ENCODE measurements at places on chromosomes 7 and 10.

DNA sequence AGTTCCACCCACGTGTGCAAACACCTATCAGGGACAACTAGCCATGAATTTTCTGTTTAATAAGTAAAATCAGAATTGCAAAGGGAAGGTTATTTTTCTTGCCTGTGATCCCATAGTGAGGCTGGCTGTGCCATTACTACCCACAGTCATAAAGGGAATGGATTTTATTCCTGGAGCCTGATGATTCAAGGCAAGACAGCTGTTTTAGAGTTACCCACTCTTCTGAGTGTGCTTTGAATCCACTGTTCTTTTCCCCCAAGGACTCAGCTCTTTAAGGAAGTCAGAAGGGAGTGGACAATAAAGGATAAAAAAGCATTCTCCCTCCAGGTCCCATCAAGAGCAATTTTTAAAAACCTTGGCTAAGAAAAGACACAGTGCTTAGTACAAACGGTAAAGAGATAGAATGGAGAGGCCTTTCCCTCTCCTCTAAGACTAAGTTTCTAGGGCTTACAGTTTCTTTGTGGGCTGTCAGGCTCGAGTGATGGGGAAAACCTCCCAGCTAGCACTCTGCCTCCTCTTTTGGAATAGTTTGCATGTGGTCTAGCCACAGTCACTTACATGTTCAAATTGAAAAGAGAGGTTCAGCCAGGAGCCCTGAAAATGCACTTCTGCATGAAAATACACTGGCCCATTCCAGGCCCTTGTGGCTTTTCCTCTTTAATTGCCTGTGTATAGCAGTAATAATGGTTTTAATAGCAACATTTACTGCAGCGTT lies 5.1 kb upstream of the LRRC4 start:
- peaks cover 11% of the 10 kb centered on the region for H3K4me1 ChIP-seq
- H3K4me3 ChIP-seq = no peak overlapping the region
- no peak for DNase-seq
- no peaks in the 10 kb centered on the region for H3K36me3 ChIP-seq
- H3K27ac ChIP-seq = no peak overlapping the region

DNA sequence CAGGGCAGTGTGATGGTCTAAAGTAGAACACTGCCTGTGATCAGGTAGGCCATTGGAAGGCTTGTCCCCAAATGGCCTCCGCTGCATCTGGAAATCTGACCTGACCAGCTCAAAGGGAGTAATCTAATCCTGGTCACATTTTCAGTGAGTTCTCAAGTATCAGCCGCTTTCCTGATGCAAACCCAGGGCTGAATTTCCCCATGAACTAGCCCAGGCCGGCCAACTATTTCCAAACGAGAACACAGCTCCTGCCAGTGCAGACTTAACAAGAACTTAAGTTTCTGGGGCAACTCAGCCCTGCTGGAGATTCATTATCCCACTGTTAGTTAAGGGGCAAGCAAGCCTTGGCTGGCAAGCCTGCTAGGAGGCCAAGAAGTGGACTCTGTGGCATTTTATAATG lies 59.6 kb upstream of the FAM180A start:
- H3K4me1 ChIP-seq = no peaks in the 10 kb centered on the region
- DNase-seq = no peak
- H3K27ac ChIP-seq = no peak overlapping the region
- no peak overlapping the region for H3K4me3 ChIP-seq
- H3K27me3 ChIP-seq = peaks cover 2% of the 10 kb centered on the region
- H3K36me3 ChIP-seq = no peaks in the 10 kb centered on the region

GRCh38 chr10:63374991-63375390 lies 90.8 kb downstream of the JMJD1C start:
- no peak overlapping the region for H3K4me3 ChIP-seq
- no peaks in the 10 kb centered on the region for H3K27me3 ChIP-seq
- H3K4me1 ChIP-seq = peaks cover 22% of the 10 kb centered on the region

GRCh38 chr7:46881507-46882127 lies 700.3 kb downstream of the TNS3 start:
- H3K27ac ChIP-seq = peak overlapping the region; percentile 66
- no peak overlapping the region for H3K4me3 ChIP-seq
- H3K27me3 ChIP-seq = no peaks in the 10 kb centered on the region

DNA sequence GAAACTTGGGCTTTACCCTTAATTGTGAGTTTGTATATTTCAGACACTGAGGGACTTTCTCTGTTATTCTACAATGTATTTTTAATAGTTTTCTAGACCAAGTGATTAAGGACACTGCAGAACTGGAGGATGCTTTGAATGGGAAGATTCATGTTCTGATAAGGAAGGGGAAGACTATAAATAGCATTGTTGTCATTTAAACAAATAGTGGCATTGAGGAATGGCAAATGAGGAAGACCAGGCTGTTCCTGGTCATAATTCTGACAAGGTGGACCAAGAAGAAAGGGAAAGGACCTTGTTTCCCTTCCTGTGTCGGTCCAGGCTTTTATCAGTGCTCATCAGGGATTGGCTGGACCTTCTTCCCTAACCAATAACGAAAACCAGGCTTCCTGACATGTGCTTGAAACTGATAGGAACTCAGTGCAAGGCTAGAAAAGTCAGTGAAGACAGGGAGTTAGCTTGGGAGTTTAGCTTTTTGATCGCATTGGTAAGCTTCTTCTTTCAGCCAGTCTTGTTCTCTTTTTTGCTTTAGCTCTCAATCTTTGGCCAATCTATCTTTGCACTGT lies 116.2 kb downstream of the ITGA8 start:
- peaks cover 22% of the 10 kb centered on the region for H3K27me3 ChIP-seq
- H3K4me1 ChIP-seq = no peaks in the 10 kb centered on the region
- no peaks in the 10 kb centered on the region for H3K36me3 ChIP-seq
- H3K27ac ChIP-seq = no peak overlapping the region

GRCh38 chr7:20556091-20556490 lies 59.4 kb upstream of the ABCB5 start:
- no peak overlapping the region for H3K27ac ChIP-seq
- DNase-seq = no peak
- H3K36me3 ChIP-seq = no peaks in the 10 kb centered on the region
- peaks cover 5% of the 10 kb centered on the region for H3K4me1 ChIP-seq

DNA sequence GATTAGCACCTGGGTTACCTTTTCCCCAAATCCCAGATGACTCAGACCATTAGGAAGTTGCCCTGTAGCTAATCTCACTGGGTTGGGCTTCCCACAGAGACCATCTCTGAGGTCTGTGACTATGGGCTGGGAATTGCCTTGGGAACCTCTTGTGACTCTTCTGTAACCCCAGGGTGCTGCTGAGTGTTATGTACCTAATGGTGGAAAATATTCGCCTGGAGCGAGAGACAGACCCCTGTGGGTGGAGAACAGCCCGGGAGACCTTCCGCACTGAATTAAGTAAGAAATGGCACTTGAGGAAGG lies 20.0 kb downstream of the STRIP2 start:
- H3K27ac ChIP-seq = no peak overlapping the region
- no peaks in the 10 kb centered on the region for H3K36me3 ChIP-seq
- no peak overlapping the region for H3K4me3 ChIP-seq
- no peaks in the 10 kb centered on the region for H3K4me1 ChIP-seq
- DNase-seq = no peak

DNA sequence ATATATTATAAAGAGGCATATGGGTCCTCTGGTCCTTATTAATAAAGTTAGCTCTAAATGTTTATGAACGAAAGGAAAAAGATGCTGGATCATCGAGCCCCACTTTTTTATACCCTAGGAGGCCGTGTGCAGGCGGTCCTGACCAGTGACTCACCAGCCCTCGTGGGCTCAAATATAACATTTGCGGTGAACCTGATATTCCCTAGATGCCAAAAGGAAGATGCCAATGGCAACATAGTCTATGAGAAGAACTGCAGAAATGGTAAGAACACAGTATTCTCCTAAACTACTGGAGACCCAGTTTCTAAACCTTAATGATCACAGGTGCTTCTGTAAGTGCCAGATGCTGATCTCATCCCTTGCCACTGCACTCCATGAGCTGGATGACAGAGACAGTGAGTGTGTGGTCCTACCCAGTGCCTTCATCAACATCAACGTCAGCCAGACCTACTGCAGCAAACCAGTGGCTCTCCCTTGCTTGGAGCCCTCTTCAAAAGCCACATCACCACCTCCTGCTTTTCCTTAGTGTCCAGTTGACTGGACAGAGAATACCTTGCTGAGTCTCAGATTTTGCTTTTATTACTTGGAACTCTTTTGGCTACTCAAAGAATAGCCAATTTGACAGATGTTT lies 7.6 kb downstream of the GPNMB start:
- H3K27me3 ChIP-seq = peaks cover 52% of the 10 kb centered on the region
- H3K4me1 ChIP-seq = no peaks in the 10 kb centered on the region
- H3K36me3 ChIP-seq = no peaks in the 10 kb centered on the region
- no peak overlapping the region for H3K27ac ChIP-seq
- H3K4me3 ChIP-seq = no peak overlapping the region
- no peak for DNase-seq

DNA sequence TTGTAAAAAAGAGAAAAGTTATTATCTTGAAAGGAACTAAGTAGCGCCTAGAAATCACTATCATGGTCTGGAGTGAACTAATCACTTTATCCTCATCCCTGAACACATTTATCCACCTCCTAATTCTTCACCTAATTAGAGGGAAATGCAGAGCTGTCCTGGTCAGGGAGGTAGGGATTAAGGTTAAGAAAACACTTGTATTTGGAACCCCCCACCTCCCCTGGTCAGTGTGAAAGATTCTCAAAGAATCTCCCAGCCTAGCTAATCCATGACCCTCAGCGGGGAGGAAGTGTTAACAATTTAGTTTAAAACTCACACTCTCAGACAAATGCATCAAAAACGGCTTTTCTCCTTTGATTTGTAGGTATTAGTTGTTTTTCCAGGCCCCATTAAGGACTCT lies 83.8 kb downstream of the FAM204A start:
- no peak for DNase-seq
- H3K27me3 ChIP-seq = peaks cover 8% of the 10 kb centered on the region
- no peaks in the 10 kb centered on the region for H3K4me1 ChIP-seq
- no peak overlapping the region for H3K27ac ChIP-seq

- peak overlapping the region; percentile 99 for H3K4me3 ChIP-seq
- H3K27ac ChIP-seq = peak overlapping the region; percentile 97
- peaks cover 42% of the 10 kb centered on the region for H3K4me1 ChIP-seq
- no peak for DNase-seq
- peaks cover 17% of the 10 kb centered on the region for H3K36me3 ChIP-seq
Observed at GRCh38 chr10:110304394-110304779, 333 bp downstream of the SMNDC1 start.

DNA sequence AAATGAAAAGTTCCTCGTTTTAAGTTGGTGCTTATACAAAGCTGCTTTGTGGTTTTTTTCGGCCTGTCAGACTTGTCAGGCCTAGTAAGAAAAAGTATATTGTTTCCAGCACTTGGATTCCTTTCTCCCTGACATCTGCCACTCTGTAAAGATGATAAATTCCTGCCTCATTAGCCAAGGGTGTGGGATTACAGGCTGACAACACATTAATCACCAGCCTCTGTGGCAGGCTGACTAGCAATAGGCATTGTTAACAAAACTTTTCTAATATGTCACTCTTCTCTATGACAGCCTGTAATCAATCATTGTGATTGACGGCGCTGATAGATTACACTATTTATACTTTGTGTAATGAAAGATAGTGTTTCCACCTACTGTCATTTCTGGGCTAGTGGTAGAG lies 682.5 kb downstream of the LRMDA start:
- H3K36me3 ChIP-seq = no peaks in the 10 kb centered on the region
- H3K27me3 ChIP-seq = no peaks in the 10 kb centered on the region
- no peak overlapping the region for H3K27ac ChIP-seq
- no peak overlapping the region for H3K4me3 ChIP-seq
- no peak for DNase-seq
- H3K4me1 ChIP-seq = no peaks in the 10 kb centered on the region

DNA sequence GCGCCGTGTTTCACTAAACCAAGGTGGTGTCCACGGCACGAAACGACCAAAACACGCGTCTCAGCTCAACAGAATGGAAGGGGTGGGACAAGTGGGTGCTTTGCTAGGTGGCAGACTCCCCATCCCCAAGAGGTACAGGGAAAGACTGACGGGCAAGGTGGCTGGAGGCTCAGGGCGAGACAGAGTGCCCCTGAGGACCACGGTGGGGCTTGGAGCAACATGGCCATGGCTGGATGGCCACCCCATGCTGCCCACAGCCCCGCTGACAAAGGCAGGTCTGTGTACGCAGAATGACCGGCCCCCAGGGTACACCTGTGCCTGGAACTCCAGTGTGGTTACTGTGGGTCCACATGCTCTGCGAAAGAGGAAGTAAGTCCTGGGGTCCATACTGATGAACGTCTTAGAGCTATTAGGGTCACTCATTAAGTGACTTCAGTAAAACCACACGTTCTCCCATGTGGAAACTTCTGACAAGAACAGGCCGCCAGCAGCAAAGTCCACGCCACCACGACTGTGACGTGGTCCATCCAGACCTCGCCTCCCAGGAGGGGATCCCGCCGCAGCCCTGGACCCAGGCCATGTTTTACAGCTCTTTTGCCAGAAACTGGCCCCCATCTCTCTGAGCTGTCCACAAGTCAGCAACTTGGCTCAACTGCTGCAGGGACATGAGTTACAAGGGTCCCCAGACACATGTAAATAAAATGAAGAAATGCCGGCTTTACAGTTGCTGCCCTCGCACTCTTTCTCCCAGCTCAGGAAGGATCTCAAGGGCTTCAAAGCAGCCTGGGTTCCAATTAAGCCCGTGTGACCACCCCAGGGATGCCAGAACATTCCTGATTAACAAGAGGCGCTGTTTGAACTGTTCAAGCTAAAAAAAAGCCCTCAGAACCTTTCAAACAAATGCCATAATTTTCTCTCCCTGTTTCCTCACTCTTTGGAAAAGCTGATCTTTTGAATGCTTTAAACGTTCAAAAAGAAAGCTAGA lies 66.8 kb downstream of the MAD1L1 start:
- H3K4me3 ChIP-seq = no peak overlapping the region
- no peak for DNase-seq
- no peak overlapping the region for H3K27ac ChIP-seq

DNA sequence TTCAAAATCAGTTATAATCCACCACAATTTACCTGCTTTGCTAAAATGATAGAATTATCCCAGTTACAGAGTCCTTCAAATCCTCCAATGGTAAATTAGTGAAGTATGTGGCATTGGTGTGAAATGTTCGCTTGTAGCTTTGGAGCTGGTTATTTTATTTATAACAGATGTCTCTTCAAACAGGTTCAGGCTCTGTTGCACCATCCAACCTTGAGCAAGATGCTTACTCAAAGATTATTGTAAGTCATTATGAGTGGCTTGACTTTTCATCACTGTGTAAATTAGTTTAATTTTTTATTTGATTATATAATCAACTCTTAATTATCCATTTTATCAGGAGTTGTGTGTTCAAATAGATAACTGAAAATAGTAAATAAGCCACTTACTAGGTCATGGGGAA lies 99.4 kb downstream of the BTRC start:
- no peaks in the 10 kb centered on the region for H3K36me3 ChIP-seq
- no peaks in the 10 kb centered on the region for H3K27me3 ChIP-seq
- H3K4me1 ChIP-seq = no peaks in the 10 kb centered on the region
- no peak for DNase-seq

DNA sequence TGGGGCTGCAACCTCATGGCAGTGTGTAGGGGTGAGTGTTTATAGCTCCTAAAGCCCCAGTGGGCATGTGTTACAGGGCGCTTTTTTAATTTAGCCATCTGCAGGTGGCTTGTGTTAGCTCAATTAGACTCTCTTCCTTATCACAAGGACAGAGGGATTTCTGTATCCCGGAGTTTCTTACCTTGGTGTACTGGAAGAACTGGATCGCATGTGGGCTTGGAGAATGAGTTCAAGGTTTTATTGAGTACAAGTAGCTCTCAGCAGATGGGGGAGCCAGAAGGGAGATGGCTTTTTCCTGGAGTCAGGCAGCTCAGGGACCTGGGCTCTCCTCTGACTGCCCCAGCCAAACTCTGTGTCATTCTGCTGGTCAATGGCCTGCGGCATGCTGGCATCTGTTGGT lies 153.5 kb upstream of the C7orf33 start:
- no peak overlapping the region for H3K27ac ChIP-seq
- H3K27me3 ChIP-seq = no peaks in the 10 kb centered on the region
- no peaks in the 10 kb centered on the region for H3K4me1 ChIP-seq
- no peak for DNase-seq

Data from endothelial cell of umbilical vein (primary cell).